ENCODE measurements at places on chromosomes 6 and 20.

GRCh38 chr6:141483598-141484061, 649.1 kb upstream of the GJE1 start:
- no peak for DNase-seq

DNA sequence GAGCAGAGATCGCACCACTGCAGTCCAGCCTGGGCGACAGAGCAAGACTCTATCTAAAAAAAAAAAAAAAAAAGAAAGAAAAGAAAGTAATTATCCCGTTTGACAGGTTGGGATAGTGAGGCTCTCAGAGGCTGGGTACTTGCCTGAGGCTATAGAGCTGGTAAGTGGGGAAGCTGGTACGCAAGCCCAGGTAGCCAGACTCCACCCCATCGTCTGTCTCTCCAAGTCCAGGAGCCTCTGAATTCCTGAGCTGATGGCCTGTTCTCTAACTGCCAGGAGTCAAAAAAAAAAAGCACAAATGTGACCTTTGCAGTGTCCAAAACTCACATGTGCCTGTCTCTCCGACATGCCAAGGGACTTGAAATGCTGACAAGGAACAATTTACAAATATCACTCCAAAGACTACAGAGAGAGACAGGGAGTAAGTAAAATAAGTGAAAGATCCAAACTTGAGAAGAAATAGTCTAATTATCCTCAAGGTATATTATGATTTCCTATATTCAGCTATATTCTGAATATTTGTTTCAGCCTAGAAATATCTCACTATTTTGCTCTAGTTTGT, 109.1 kb upstream of the SCAF8 start:
- no peak for DNase-seq

GRCh38 chr6:111173946-111174345, 86.6 kb downstream of the SLC16A10 start:
- no peak for DNase-seq

- no peak for DNase-seq
Measured at GRCh38 chr20:59071216-59071615, 28.6 kb upstream of the PRELID3B start.

GRCh38 chr20:41462372-41463161, 95.9 kb upstream of the EMILIN3 start:
- DNase-seq: no peak

DNA sequence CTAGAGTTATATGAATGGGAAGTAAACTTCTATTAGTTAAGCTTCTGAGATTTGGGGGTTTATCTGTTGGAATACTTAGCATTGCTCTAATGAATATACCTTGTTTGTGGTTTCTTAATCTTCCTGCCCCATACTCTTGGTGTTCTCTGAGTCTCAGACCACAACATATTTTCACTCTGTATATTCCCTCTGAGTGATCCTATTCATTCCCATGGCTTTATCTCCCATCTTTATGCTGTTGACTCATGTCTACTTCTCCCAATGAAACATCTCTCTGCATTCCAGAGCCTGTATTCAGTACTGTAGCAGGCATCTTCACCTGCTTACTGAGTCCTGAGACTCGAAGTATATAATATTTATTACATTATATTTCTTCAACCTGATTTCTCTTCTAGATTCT, 283.7 kb upstream of the MAP3K7 start:
- no peak for DNase-seq

DNA sequence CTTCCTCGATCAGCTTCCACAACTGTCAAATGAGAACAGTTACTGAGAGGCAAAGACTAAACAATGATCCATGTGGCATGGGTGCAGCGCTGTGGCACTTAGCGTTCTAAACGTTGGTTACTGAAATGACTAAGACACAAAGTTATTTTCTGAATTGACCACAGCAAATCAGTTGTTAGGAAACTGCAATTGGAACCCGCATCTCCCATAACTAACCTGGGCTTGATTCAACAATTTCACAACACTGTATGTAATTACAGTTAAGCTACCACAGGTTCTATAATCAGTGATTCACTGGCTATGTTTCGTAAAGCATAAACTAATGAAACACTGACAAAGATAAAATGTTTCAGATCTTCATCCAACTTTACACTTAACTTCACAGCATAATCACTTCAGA, 12.5 kb downstream of the WDR27 start:
- DNase-seq: no peak

DNA sequence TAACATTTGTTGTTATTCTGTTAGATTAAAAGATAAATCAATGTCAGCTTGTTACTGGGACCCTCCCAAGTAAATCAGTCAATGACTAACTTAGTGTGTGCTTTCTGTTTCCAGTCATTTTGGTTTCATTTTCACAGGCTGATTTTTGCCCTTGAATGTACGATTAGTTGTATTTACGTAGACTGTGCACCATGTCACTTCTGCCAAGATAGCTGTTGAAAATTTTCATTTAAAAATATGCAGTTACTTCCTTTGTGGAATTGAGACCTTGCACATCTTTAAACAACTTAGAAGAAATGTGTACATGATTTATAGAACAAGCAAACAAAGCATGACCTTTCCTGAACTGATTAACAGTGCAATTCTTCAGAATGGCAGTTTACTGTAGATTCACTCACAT, 944.8 kb upstream of the CITED2 start:
- DNase-seq: peak; percentile 17

DNA sequence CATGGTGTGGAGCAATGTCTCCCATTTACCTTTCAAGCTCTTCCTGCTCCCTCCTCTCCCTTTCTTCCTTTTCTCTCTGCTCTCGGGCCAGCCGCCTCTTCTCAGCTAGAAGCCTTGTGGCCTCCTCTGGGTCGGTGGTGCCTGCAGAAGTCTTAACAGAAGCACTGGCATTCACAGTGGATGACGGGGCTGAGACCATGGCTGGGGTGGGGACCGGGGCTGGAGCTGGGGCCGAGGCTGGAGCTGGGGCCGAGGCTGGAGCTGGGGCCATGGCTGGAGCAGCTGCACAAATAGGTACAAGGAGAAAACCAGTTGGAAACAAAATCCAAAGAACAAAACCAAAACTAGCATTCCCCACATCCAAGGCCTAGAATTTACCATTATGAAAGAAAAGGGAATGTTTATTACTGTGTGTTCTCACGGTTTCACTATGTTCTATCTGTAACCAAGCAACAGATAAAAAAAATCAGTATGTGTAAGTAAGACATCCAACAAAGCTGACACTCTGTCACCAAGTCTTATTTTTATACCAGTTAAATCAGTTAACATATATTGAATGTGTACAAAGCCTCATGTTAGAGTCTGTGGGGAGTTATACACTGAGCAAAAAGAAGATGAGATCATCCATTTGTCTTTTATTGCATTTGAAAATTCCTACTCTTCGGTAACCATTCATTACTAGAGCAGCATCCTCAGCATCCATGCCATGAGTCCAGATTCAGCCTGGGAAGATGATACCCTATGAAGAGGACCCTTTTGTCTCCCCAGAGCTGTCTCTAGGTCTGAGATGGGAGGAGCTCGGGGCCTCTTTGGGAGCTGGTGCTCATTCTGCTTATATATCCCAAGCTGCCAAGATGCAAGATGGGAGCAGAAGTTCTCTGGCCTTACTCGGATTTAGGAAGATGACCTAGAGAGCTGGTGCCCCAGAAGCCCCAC, 73.0 kb upstream of the BCLAF1 start:
- DNase-seq: no peak

DNA sequence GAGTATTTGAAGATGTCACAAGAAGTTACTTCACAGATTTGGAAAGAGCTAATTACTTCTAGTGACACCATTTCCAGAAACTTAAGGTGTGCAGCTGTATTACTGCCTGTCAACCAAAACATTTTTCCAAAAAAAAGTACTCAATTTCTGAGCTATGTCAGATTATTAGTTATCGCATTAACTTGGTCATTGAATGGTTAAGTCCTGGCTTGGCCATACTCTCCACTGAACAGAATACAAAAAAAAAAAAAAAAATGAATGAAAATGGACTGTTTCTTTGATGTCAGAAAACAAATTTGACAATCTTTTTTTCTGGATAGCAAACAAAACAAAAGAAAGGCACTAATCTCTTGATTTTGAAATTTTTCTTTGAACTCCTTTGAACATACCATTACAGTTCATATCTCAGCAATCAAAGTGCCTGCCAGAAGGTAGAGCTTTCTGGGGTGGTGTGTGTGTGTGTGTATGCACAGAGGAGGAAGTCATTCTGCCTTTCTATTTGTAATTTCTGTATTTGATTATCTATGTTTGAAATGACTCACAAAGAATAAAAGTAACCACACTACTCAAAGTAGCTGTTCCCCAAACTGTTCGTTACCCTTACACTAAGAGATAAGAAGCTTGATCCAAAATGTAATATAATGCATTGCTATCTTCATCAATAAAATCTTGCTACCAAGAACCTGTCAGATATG, 210.8 kb upstream of the FUT9 start:
- DNase-seq: no peak

DNA sequence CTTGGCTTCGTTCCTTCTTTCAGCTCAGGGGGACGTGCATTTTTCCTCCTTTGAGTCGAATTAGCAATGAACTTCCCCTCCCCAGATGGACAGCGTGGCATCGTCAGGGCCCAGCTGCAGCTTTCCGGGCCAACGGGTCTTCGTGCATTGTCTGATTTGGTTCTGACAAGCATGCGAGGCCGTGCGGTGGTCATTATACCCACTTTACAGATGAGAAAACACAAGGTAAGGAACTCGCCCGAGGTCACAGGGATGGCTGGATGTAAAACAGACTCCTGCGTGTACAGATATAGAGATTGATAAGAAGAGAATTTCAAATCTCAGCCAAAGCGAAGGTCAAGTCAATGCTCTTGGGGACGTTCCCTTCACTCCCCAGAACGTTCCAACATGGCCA, 187.6 kb upstream of the SULF2 start:
- no peak for DNase-seq

- DNase-seq: no peak
Measured at GRCh38 chr6:157383471-157383870, 2.5 kb downstream of the ZDHHC14 start.

DNA sequence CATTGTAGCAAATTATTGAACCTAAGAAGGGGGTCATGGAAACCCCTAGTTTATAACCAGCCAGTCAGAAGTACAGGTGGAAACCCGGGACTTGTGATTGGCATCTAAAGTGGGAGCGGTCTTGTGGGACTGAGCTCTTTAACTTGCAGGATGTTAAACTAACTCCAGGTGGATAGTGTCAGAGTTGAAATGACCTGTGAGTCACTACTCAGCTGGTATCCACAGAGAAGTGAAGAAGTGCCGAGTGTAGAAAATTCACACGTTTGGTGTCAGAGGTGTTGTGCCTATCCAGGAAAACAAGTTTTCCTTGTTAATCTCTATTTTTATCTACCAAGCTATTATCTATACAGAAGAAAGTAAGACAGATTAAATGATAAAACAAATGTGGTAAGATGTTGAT, 179.7 kb downstream of the ADGRG6 start:
- no peak for DNase-seq

- peak; percentile 60 for DNase-seq
Measured at GRCh38 chr6:127458817-127459216, 372 bp downstream of the KIAA0408 start.

DNA sequence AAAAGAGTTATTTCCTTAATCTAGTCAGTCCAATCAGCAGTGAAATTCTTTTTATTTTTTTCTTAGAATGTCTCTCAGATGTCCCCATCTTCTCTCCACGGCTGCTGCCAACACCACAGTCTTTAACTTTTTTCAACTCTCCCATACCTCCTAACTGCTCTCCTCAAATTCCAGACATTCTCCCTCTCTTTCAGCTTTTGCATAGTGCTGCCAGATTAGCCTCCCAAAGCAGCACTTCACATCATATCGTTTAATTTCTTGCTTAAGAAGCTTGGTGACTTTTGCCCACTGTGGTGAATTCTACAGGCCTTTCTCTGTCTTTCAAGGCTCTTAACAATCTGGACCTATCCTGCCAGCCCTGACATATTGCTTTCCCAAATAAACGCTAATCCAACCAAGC, 233.4 kb downstream of the UST start:
- DNase-seq: no peak

- no peak for DNase-seq
Measured at GRCh38 chr6:160000280-160000704, 31.4 kb downstream of the IGF2R start.

- DNase-seq: no peak
Measured at GRCh38 chr6:168890981-168891365, 362.7 kb downstream of the THBS2 start.

- DNase-seq: peak; percentile 12
Measured at GRCh38 chr6:166032366-166033200, 135.1 kb downstream of the TBXT start.

GRCh38 chr20:25050501-25051350, 7.2 kb downstream of the ACSS1 start:
- no peak for DNase-seq

- no peak for DNase-seq
Measured at GRCh38 chr6:107144014-107144413, 28.7 kb upstream of the BEND3 start.

DNA sequence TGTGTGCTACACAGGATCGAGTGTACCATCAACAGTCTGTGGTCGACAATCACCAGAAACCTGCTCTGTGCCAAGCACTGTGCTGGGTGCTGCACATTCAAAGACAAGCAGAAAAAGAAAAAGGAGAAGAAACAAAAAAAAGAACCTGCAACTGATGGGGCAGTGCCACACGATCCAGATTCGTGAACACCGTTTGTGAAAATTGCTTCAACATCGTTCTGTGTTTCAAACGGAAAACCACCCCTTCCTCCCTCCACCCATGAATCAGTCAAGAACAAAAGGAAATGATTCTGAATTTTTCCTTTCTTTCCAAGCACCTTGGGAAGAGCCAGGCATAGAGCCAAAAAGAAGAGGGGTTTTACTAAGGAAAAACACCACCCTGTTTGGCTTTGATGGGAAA, 129.2 kb upstream of the ARID1B start:
- DNase-seq: no peak

- DNase-seq: no peak
Measured at GRCh38 chr6:139080255-139080920, 51.8 kb downstream of the ABRACL start.

- no peak for DNase-seq
Measured at GRCh38 chr6:38316099-38316868, 323.4 kb downstream of the BTBD9 start.

GRCh38 chr20:58717278-58718091, 24.9 kb downstream of the NPEPL1 start:
- DNase-seq: peak; percentile 2

GRCh38 chr20:30511322-30512030, 746.0 kb upstream of the DEFB115 start:
- no peak for DNase-seq

GRCh38 chr20:63882257-63883200, 12.4 kb upstream of the DNAJC5 start:
- no peak for DNase-seq

All from hepatocyte (in vitro differentiated cells).